ENCODE measurements at places on chromosomes 3 and 15.

- DNase-seq = no peak
Measured at GRCh38 chr3:174423936-174424335, 435.2 kb upstream of the NAALADL2 start.

DNA sequence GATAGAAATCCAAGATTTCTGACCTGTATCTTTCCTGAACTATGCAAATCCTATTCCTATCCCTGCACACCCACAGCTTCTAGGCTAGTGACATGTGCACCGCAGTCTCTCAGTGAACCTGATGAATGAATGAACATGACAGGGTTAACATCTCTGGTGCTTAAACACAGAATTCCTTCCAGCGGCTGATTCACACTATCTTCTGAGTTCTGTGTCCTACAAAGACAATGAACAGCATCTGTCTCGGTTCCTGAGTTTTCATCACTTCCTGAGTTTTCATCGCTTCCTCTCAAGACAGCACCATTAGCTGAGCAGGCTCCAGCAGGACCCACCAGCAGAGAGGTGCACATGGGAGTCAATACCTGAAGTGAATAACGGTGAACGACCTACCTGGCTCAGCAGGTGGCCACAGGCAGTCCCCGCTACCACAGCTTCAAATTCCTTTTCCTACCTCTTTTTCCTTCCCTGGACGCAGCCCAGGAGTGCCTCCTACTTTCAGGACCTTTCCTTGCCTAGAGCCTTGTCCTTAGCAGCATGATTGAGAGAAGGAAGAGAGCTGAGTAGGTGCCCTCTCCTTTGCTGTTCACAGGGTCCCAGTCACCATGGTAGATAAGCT lies 113.5 kb downstream of the IGF2BP2 start:
- DNase-seq = no peak

DNA sequence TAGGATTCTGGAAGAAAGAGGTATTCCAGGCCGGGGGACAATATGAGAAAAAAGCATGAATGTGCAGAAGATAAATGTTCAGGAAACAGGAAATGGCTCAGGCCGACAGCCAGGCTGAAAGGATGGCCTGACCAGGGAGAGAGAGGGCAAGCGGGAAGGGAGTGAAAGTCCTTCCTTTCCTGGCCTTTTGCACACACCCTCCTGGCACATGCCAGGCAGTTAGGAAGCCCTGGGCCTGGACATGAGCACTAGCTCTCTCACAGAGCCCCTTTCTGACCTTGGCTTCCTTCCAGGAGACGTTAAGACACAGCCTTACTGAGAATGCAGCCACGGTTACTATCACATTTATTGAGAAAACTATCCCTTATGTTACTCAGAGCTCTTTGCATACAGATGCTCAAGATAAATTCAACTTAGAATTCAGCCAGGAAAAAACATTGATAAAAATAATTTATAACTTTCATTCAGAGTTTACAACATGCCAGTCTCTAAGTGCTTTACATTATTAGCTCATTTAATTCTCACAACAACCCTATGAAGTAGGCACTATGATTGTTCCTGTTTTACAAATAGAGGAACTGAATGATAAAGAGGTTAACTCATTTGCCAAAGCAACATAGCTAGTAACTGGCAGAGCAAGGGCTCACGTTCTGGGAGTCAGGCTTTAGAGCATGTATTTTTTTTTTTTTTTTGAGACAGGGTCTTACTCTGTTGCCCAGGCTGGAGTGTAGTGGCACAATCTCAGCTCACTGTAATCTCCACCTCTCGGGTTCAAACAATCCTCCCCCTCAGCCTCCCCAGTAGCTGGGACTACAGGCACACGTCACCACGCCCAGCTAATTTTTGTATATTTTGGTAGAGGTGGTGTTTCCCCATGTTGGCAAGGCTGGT lies 39.4 kb upstream of the SMAD3 start:
- no peak for DNase-seq

DNA sequence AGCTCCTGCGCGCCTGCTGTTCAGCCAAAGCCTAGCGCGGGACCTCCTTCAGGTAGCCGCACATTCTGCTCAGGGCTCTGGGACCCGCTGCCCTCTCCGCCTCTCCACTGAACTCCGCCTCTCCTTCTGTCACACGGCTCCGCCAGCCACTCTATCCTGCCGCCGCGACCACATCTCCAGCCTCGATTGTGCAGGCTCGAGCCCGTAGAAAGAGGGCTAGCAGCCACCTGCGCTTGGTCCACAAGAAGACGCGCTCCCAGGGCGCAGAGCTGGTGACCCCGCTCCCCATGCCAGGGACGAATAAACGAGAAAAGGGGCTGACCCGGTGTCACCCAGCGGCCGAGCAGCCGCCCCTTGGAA lies 1.1 kb upstream of the VIPR1 start:
- no peak for DNase-seq

GRCh38 chr15:68023307-68024101 lies 30.6 kb upstream of the PIAS1 start:
- no peak for DNase-seq

DNA sequence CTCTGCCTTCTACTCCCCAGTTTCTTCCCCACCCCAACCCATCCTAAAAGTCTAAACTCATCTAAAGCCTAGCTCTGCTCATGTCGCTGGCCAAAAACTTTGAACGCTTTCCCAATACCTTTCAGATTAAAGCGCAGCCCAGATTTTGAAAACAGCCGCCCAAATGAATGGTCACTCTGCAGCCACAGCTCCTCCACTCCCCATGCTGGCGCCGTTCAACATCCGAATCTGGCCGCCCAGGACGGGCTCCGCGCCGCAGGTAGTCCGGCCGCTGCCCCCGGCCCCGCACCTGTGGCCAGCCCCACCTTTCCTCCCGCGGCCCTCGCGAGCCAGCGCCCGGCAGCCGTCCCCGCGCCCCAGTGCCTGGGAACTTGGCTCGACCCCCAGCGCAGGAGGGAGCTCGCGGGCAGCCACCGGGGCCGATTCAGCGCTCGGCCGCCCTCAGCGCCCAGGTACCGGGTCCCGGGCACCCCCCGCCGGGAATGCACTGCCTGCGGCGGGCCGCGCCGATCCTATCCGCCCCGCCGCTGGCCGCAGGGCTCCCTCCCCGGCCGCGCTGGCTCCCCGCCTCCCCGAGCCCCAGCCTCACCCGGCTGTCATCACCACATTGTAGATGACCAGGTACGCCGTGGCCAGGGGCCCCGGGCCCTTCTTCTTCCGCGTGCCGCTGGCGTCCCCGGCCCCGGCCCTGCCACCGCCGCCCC lies 417 bp downstream of the HACD2 start:
- no peak for DNase-seq

- no peak for DNase-seq
Measured at GRCh38 chr3:64405211-64405835, 180.1 kb upstream of the PRICKLE2 start.

GRCh38 chr3:143896486-143896885 lies 48.2 kb upstream of the SLC9A9 start:
- DNase-seq = no peak

DNA sequence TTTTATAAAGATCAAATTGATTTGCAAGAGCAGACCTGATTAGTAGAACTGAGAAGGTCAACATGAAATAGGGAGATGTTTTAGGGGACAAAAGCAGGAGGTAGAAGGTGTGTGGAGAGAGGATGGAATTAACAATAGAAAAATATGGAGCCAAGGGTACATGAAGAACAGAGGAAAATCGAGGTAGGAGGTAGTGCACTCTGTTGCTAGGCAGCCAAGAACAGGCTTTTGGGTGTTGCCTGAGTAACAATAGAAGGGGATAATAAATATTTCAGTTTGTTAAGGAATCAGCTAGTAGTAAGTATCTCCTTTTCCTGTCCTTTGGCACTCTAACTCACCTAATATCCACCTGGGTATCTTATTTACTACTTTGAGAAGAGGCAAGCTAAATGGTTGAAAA lies 9.2 kb downstream of the SPESP1 start:
- DNase-seq = no peak

DNA sequence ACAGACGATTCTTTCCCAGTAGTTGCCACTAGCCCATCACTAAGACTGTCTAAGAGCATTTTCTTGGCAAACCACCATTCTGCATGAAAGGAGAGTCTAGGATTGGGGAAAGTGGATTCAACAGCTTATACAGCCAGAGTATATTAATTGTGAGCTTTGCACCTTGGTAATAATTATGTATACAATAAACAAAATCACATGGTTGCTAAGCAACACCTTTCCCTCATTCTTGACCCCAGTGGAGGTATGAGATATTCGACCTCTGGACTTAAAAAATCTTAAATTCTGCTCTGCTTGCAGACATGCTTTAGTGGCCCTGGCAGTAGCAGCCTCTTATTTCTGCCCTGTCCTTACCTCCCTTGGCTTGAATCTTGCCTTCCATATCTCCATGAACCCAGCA lies 73.1 kb downstream of the PPP2R3A start:
- DNase-seq = no peak

GRCh38 chr15:101179341-101180153 lies 72.3 kb downstream of the CHSY1 start:
- DNase-seq = no peak

DNA sequence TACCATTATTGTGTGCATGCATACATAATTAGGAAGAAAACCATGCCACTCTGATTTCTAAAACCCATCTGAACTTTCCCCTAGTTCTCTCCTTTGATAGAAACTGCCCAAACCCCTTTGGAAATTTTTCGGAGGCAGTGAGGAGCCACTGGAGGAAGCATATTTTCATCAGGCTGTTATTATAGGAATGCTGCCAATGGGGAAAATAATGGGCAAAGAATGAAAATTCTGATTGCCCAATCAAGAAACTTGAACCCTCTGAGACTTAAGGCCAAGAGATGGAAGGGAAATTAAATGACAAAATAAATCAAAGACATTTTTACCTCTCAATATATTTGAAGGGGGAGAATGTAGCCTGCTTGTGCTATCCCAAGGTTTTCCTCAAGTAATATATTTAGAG lies 376.0 kb upstream of the PDZRN3 start:
- no peak for DNase-seq

GRCh38 chr3:171347301-171348039 lies 112.7 kb downstream of the TNIK start:
- DNase-seq = no peak

DNA sequence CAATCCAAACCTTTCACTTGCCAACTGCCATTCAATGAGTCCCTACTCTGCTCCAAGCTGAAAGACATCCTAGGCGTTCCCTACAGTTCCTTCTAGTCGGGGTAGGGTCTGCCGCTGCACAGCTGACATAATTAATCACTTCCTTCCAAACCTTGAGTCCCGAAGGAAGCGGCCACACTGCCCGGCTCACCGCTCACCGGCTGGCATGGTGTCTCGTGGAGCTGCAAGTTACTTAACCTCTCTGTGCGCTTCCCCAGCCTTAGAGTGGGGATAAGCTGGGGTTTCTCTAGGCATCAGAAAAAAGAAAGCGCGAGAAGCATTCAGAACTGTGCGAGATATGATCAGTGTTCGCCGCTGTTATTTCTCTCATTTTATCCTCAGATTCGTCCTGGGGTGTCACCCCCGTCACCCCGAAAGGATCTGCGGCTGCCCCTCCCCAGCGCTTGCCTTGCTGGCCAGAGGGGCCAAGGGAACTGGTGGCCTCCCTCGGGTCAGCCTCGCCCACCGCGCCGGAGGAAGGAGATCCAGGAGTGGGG lies 748 bp downstream of the MRPS25 start:
- no peak for DNase-seq

DNA sequence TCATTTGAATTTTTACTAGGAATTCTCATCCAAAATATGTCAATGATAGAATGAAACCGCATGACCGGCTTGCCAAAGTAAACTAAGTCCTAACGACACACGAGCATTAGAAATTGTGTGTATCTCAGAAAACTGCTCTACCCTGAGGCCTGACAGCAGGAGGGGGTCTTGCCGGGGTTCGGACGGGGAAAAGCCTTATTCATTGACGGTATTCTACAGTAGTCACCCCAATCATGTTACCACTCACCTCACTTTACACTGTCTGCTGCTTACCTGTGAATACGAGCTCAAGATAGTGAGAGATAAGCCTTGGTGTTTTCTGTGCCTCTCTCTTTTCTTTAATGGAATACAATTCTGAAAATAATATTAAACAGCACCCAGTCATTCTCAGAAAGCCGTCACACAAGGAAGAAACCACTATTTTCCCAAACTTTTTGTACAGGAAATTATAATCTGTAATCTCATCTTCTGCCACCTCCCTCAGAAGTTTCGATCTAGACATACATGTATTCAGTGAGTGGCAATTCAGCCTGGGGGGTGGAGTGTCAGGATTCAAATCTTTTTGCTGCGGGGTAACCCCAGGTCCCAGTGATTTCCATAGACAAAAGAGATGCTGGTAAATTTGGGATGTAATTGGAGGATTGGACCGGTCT lies 492 bp upstream of the FAM43A start:
- no peak for DNase-seq

DNA sequence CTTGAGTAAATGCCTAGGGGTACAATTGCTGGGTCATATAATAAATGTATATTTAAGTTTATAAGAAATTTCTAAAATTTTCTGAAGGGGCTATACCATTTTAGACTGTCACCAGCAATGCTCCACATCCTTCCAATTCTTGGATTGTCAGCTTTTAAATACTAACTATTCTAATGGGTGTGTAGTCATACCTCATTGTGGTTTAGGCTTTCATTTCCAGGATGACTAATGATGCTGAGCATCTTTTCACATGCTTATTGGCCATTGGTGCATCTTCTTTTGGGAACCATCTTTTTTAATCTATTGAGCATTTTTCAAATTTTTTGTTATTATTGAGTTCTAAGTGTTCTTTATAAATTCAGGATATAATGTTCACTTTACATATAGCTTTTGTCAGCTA lies 52.5 kb upstream of the CORO2B start:
- no peak for DNase-seq

All from cerebellar nuclear complex (tissue), 1 donor.